ENCODE measurements at places on chromosomes 6 and 20. TPM values are rescaled to one million over a fixed set of nuclear protein-coding genes. Genes with fewer than 3 reads are reported as not detected.

- DNase-seq, result no peak
Observed at GRCh38 chr20:21522481-21523280, 8.8 kb upstream of the NKX2-2 start.

- DNase-seq, result no peak
Observed at GRCh38 chr6:20204512-20204894, 7.8 kb downstream of the MBOAT1 start.

The FNDC1 gene
- polyA plus RNA-seq, result 193 TPM

The GRM1 gene
- not detected for polyA plus RNA-seq

The MYLK4 gene
- 11.2 TPM for polyA plus RNA-seq

DNA sequence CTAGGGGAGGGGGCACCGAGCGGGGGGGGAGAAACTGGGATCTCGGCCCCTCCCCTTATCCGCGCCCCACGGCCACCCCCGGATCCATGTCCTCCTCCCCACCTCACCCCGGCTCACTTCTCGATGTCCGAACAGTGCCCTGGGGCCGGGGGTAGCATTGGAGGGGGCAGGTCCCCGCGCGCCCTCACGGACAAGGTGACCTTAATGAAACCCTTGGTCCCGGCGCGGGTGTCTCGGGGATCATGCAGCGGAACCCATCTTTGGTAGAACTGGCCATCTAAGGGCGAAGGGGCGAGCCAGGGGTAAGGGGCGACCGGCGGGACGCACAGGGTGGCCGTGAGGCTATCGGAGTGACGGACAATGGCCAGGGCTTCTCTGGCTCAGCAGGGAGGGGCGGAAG, 13.6 kb upstream of the SPAG4 start:
- no peak for DNase-seq

DNA sequence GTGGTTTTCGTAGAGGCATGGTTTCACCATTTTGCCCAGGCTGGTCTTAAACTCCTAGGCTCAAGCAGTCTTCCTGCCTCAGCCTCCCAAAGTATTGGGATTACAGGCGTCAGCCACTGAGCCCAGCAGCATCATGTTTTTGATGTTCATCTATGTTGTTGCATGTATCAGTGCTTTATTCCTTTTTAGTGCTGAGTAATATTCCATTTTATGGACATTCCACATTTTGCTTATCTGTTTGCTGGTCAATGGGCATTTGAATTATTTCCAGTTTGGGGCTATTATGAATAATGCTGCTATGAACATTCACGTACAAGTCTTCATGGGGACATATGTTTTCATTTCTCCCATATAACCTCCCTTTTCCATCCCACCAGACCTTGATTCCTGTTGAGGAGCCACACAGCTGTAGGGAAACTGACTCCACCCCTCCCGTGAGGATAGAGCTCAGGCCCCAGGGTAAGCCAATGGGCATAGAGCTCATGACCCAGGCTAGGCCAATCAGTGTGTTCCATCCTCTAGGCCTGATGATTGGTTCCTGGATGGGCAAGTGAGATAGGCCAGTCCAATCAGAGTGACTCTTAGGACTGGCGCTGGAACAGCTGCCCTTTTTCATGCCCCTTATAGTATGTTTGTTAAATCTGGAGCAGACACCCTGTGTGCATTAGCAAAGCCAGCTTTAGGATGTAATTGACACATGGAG, 49.5 kb downstream of the DLGAP4 start:
- DNase-seq, result no peak

DNA sequence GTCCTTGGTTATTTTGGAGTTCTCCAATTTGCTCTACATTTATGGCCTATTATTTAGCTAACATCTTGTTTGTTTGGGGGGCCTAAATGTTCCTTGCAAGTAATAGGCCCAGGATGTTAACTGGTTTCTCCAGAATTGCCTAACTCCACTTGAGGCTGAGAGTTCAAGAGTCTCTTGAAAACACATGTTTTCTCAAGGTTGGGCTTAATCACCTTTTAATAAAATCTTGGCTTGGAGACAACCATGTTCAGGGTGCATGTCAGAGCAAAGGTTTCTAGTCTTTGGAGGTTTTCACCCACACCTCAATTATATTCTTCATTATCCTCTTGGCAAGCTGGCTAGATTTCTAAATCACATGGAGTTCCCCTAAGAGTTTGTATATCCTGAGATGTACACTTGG, 54.2 kb downstream of the KLHL31 start:
- DNase-seq, result no peak

GRCh38 chr6:139708337-139709199, 334.1 kb upstream of the CITED2 start:
- no peak for DNase-seq

- DNase-seq, result no peak
Observed at GRCh38 chr6:135722190-135722589, 129.3 kb upstream of the PDE7B start.

The ACAT2 gene
- 16.2 TPM for polyA plus RNA-seq

GRCh38 chr20:31617432-31618104, 12.5 kb downstream of the ID1 start:
- DNase-seq, result no peak

DNA sequence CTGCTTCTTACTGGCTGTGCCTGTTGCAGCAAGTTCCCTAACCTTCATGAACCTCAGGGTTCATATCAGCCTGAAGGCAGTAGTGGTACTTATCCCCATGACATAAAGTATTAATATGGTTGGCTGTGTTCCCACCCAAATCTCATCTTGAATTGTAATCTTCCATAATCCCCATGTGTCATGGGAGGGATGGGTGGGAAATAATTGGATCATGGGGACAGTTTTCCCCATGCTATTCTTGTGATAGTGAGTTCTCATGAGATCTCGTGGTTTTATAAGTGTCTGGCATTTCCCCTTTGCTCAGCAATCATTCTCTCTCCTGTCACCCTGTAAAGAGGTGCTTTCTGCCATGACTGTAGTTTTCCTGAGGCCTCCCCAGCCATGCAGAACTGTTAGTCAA, 61.8 kb downstream of the FAM229B start:
- no peak for DNase-seq

The IER3 gene
- 17.3 TPM for polyA plus RNA-seq

- DNase-seq, result no peak
Observed at GRCh38 chr6:345747-346385, 45.7 kb upstream of the IRF4 start.

The TP53INP2 gene
- 10.5 TPM for polyA plus RNA-seq

The ULBP1 gene
- 0.28 TPM for polyA plus RNA-seq

The UST gene
- polyA plus RNA-seq, result 5.8 TPM

DNA sequence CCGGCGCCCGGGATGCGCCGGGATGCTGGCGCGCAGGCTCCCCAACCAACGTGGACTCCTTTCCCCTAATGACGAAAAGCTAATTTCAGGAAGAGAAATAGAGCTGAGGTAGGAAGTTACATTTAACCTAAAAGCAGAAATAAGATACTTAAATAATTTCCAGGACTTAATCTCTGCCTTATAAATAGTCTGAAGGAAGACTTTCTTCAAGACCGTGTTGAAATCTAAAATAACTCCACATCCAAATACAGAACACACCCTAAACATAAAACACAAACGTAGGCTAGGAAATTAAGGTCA, 1.3 kb downstream of the ASF1A start:
- DNase-seq, result no peak

DNA sequence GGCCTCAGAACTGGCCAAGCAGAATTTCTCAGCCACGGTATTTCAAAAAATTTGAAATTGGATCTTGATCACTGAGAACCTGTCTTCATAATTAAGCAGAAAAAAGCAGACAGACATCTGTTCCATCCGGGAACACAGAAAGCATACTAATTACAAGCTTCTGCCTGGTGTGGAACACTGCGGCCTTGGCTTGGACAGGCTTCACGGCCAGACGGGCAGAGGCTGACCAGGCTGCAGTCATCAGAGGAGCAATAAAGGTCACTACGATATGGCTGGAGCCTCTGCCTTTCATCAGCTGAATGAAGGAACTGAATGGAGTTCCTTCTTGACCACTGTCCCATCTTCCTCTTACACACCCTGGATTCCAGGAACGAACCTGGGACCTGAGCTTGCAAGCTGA, 3.9 kb upstream of the NRSN1 start:
- no peak for DNase-seq

GRCh38 chr6:12944001-12944400, 227.4 kb downstream of the PHACTR1 start:
- DNase-seq, result no peak

GRCh38 chr6:106098383-106099234, 12.5 kb downstream of the PRDM1 start:
- no peak for DNase-seq

- no peak for DNase-seq
Observed at GRCh38 chr6:31037169-31037568, 26.9 kb downstream of the MUC22 start.

GRCh38 chr20:35767683-35768481, 3.9 kb upstream of the PHF20 start:
- no peak for DNase-seq

DNA sequence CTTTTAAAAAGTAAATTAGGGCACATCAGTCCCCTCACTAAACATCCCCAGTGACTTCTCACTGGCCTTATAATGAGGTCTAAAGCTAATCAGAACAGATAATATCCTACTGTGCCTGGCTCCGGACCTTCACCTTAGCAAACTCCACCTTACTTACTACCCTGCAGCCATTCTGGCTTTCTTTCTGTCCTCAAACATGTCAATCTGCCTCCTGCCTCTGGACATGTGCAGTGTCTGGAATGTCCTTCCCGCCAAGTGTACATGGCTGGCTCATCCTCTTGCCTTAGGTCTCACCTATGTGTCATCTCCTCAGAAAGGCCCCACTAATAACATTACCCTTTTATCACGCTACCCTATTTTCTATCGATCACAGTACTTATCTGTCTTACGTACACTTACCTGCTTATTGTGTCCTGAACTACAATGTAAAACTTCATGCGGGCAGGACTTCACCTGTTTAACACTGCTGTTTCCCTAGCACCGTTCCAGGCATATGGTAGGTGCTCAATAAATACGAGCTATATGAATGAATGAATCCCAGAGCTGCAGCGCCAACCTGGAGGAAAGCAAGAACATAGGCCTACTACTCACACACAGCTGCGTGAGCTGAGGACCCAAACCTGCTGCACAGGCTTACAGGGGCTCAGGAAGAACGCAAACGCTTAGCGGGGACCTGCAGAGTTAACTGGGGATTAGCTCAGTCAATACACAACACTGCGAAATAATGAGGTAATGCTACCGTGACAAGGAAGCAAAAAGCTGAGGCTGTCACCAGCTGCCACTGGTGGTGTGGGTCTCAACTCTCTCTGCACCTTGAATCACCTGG, 991 bp downstream of the UQCC2 start:
- no peak for DNase-seq

GRCh38 chr6:31400467-31401289, 2.7 kb upstream of the MICA start:
- DNase-seq, result peak; percentile 51

The SPATA2 gene
- 5.7 TPM for polyA plus RNA-seq

The KIF6 gene
- polyA plus RNA-seq, result 1.8 TPM

GRCh38 chr20:24993337-24994185, 1.0 kb upstream of the APMAP start:
- no peak for DNase-seq

GRCh38 chr6:20757761-20758160, 223.5 kb downstream of the CDKAL1 start:
- DNase-seq, result no peak

The FAM217A gene
- 0.96 TPM for polyA plus RNA-seq

The KIZ gene
- polyA plus RNA-seq, result 17.0 TPM

DNA sequence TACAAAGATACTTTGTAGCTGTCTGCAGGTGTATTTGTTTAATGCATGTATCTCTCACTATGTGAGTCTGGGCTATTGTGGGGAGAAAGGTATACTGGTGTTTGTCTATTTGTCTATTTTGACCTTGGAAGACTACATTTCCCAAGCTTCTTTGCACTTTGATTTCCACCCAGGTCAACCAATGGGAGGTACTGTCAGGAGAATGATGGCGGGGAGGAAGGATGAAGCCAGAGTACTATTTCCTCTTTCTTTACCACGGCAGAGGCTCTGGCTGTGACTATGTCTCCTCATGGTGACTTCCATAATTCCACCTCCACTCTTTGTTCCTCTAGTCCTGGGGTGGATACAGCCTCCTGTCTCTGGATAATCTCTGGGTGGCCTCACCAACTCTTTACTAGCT, 23.1 kb downstream of the LBP start:
- no peak for DNase-seq

The DEFB124 gene
- 1.3 TPM for polyA plus RNA-seq

All from forelimb muscle (tissue), 1 donor.